GM04503 (cell line): ENCODE measurements at places on chromosomes 11 and 22.

DNA sequence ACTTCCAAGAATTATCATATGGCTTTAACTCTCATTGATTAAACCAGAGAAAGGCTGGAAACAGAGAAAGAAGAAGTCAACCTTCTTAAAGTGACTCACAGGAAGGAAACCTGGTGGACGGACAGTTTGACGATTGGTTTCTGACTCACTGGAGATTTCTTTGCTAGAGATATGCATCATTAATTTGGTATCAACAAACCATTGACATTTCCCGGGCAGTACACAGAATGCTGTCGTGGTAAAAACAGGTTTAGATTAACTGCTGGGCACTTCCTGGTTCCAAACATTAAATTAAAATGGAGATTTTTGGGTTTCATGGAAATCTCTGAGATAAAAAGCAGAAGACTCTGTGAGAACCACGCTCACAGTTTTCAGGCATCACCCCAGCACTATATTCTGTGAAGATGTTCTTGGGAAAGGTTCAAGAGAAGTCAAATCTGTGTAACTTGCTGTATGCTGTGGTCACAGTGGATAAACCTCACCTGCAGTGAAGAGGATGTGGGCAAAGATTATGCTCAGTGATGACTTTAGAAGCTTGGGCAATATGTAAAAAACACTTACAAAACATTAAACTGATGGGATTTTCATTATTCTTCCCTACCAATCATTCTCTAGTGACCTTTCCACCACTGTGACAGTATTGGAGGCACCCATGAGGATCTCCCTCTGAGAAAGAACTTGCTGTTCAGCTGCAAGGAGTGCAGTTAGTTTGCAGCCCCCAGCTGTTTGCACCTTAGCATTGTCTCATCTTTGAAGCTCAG, 61.1 kb upstream of the CD44 start:
- DNase-seq = no peak

- DNase-seq = no peak
Observed at GRCh38 chr22:49760630-49761571, 66.8 kb downstream of the BRD1 start.

DNA sequence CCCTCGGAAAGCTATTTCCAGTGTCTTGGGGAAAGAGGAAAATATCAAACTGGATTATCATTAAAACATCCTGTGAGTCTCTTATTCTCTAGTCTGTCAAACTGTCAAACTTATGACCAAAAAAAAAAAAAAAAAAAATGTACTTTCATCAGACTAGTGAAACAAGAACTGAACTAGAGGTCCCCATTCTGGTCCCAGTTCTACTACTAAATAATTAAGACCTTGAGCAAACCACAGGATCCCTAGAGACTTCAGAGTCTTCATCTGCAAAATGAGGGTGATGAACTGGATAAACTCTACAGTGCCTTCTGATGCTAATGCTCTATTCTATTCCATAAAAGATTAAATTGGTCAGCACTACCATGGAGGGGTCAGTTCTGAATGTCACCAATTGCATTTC, 105.8 kb downstream of the SERGEF start:
- no peak for DNase-seq

- DNase-seq = no peak
Observed at GRCh38 chr22:46361826-46362202, 26.3 kb downstream of the TRMU start.

GRCh38 chr11:57499983-57500461, 15.5 kb downstream of the SLC43A1 start:
- no peak for DNase-seq

DNA sequence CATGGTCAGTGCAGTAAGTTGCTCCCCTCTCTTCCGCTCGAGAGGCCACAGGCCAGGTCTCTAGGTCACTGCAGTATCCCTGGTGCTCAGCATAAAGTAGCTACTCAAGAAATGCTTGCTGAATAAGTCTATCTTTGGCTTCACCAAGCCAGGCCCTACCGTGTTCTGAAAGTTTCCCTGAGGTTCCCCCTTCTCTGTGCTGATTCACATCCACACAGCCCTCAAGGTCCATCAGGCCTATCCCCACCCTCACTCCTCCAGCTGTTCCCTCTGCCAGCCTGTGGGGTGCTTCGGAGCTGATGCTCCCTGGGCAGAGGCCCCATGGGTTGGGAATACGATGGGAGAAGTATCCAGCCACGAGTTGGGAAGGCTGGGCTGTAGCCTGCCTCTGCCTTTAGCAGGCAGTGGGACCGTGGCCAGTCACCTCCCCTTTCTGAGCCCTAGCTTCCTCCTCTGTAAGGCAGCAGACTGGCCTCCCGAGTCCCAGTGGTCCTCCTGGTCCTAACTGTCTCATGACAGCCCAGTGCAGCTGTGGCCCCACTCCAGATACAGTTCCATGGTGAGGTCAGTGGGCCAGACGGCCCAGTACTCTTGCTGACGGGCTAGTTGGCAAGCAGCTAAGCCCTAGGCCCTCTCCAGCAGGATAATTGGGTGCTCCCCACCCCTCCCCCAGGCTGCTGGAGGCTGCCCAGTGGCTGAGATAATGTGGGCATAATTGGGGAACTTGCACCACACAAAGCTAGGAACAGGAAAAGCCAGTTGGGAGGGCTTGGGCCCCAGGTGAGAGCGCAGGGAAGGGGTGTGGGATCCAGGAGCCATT, 48.2 kb downstream of the NECTIN1 start:
- no peak for DNase-seq

DNA sequence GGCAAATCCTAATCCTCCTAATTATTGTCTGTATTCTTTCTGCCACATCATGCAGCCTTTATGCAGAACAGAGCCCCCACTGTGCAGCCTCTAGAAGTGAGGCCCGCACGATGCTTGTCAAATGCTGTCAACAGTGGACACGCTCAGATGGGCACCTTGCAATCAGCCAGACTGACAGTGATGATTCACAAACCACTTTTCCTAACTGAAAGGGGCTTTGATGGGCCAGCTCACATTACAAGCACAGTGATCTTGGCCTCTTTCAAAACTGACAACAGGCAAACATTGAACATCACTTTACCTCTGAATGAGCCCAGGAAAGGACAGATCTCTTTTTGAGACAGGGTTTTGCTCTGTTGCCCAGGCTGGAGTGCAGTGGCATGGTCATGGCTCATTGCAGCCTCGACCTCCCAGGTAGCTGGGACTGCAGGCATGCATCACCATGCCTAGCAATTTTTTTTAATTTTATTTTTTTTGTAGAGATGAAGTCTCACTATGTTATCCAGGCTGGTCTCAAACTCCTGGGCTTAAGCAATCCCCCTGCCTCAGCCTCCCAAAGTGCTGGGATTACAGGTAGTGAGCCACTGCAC, 18.0 kb upstream of the E2F8 start:
- DNase-seq = no peak

DNA sequence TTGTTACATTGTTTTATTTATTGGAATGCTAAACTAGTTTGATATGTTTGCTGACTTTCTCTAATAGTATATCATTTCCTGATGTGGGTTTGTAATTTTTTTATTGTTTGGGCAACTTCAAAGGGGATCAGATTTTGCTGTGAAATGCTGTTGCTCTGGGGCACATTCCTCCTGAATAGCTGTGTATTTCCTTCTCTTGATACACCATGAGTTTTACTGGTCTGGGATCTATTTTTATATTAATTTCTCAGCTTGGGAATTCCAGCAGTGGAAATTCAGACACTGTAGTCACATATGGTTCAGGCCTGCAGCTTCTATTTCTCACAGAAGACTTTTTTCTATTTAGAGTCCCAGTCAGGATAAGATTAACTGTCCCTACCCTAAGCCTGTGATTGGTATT, 58.9 kb downstream of the RPUSD4 start:
- no peak for DNase-seq

GRCh38 chr11:114133548-114134329, 74.2 kb downstream of the ZBTB16 start:
- DNase-seq = no peak

- DNase-seq = no peak
Observed at GRCh38 chr11:1152316-1153104, 5.2 kb upstream of the MUC5AC start.

- no peak for DNase-seq
Observed at GRCh38 chr11:128451652-128452470, 135.5 kb downstream of the ETS1 start.

- no peak for DNase-seq
Observed at GRCh38 chr11:111391328-111392124, 12.5 kb upstream of the POU2AF1 start.

GRCh38 chr11:61152816-61153592, 8.2 kb downstream of the VPS37C start:
- DNase-seq = peak; percentile 80

DNA sequence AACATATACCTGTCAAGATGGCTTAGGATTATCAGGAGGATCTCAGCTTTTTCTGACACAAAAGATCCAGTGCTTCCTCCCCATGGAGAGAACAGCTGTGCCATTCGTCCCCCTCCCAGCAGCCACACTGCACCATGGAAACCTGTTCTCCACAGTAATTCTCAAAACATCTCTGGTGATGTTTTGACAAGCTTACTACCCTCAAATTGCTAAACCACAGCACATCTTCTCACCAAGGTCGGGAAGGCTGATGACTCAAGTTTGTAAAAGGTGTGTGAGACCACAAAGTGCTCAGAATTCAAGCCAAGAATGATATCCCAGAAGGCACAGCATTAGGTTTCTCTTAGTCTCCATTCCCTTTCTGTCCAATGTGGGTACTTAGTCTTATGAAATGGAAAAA, 3.9 kb upstream of the RAB38 start:
- DNase-seq = no peak

GRCh38 chr11:127059750-127060149, 59.2 kb upstream of the KIRREL3 start:
- DNase-seq = no peak

GRCh38 chr11:118635237-118635591, 27.8 kb downstream of the PHLDB1 start:
- no peak for DNase-seq

- no peak for DNase-seq
Observed at GRCh38 chr11:108960501-108960900, 295.6 kb downstream of the DDX10 start.

DNA sequence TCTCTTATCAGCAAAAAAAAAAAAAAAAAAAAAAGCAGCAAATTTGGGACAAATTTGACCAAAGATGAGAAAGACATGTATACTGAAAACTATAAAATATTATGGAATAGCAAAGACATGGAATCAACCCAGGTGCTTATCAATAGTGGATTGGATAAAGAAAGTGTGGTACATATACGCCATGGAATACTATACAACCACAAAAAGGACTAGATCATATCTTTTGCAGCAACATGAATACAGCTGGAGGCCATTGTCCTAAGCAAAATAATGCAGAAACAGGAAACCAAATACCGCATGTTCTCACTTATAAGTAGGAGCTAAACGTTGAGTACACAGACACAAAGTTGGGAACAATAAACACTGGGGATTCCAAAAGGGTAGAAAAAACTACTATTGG, 1.8 kb upstream of the RNF141 start:
- DNase-seq = no peak

DNA sequence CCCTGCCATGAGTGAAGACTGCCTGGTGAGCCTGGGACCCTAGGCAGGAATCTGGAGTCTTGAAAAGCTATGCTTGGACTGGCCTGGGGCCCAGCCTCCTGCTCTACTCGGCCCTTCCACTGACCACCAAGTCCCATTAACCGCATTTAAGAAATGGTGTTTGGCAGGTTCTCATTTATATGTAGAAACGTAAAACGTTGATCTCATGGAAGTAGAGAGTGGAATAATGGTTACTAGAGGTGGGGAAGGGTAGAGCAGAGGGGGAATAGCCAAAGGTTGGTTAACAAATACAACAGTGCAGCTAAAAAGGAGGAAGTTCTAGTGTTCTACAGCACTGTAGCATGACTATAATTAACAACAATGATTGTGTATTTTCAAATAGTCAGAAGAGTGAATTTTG, 72.9 kb upstream of the EED start:
- DNase-seq = no peak

GRCh38 chr11:127451861-127452260, 451.3 kb upstream of the KIRREL3 start:
- no peak for DNase-seq

- peak; percentile 90 for DNase-seq
Observed at GRCh38 chr22:18001040-18001893, 23.1 kb downstream of the MICAL3 start.

DNA sequence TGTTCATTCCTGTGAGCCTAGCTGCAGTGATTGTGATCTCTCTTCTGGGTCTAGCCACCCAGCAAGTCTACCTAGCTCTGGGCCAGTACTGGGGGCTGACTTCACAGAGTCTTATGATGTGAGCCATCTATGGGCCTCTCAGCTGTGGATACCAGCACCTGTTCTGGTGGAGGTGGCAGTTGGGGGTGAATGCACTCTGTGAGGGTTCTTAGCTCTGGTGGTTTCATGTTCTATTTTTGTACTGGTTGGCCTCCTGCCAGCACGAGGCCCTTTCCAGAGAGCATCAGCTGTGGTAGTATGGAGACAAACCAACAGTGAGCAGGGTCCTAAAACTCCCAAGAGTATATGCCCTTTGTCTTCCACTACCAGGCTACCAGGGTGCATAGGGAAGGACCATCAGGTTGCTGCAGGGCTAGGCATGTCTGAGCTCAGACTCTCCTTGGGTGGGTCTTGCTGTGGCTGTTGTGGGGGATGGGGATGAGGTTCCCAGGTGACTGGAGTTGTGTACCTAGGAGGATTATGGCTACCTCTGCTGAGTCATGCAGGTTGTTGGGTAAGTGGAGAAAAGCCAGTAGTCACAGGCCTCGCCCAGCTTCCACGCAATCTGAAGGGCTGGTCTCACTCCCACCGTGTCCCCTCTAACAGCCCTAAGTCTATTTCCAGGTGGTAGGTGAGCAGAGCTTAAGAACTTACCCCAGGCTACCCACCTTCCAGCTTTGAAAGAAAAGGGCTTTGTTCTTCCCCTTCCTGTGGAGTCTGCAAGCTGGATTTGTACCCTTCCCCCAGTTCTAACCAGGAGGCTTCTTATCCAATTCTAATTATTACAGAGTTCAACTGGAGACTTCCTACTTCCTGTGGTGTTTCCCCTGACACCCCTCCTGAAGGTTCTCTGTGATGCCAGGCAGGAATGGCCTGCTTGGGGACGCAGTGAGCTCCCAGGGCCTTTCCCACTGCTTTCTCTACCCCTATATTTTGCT, 250.7 kb downstream of the LUZP2 start:
- no peak for DNase-seq

DNA sequence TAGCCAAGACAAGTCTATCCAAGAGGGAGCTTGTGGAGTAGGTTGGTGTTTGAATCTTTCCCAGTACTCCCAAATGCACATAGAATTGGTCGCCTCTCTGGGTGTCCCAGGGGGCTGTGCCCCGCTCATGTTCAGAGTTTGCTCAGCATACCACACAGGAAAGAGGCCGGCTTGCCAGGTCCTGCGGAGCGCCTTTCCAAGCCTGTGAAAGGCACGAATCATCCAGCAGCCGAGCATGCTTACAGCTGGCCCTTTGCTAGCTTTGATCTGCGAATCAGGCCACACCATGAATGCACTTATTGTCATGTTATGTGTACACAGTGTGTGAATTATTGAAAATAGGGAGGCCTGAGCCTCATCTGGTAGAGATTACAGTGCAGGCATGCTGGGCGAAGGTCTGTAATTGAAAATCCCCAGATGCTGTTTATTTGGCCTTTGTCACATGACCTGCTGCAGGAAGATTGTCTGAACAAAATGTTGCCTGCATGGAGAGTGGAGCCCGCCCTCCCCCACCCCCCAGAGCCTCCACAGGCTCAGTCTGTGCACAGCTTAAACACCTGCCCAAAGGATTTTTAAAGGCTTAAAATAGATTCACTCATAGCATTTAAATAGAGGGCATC, 163.3 kb upstream of the RASSF10 start:
- no peak for DNase-seq
